Activated naive CD4-positive, alpha-beta T cell treated with Interleukin-2 at 50 U/mL for 16 hours (primary cell): ENCODE measurements at places on chromosomes 6 and 20.

- DNase-seq = no peak
Observed at GRCh38 chr6:83247471-83247870, 54.3 kb downstream of the RWDD2A start.

GRCh38 chr6:68975064-68975463, 340.0 kb downstream of the ADGRB3 start:
- DNase-seq = no peak

GRCh38 chr6:11732036-11732631, 46.5 kb downstream of the ADTRP start:
- DNase-seq = peak; percentile 73

DNA sequence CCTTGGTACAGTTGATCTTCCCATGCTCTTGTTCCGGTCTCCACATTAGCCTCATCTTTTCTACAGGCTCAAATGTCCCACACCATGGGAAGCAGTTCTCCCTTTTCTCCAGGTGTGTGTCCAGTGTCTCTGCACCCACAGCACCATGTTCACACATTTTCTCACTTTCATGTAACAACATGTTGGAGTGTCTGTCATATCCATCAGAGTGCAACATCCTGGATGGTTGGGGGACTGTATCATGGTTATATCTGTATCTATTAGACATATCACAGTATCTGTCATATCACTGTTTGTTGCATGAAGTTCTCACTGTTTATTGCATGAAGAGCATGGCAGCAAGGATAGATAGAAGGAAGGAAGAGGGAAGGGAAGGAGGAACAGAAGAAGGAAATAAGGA, 635.6 kb downstream of the EPM2A start:
- no peak for DNase-seq

DNA sequence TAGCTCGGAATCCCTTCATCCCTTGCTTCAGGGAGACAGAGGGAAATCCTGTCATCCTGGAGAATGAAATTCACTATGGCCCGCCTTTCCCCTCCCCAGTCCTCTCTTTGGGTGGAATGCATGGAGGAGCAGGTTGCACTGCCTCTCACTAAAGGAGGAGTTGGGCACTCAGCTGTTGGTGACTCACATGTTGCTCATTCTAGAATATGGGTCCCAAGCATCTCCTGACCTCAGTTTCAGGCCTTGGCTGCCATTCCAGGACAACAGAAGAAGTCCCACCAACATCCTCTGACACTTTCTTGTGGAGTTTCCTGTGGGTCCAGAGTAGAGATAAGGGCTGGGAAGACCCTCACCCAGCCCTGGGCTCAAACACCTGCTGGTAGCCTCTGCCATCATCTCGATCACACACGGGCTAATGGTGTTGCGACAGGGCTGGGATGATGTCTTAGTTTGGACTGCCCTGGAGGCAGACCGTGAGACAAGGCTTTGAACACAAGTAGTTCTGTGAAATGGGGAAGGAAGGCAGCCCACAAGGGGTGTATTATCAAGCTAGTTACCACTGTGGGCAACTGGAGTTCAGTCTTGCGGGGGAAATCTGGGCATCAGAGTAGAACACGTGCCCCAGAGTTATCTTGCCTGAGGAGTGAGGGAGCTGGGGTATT, 52.4 kb upstream of the RNF24 start:
- DNase-seq = no peak

DNA sequence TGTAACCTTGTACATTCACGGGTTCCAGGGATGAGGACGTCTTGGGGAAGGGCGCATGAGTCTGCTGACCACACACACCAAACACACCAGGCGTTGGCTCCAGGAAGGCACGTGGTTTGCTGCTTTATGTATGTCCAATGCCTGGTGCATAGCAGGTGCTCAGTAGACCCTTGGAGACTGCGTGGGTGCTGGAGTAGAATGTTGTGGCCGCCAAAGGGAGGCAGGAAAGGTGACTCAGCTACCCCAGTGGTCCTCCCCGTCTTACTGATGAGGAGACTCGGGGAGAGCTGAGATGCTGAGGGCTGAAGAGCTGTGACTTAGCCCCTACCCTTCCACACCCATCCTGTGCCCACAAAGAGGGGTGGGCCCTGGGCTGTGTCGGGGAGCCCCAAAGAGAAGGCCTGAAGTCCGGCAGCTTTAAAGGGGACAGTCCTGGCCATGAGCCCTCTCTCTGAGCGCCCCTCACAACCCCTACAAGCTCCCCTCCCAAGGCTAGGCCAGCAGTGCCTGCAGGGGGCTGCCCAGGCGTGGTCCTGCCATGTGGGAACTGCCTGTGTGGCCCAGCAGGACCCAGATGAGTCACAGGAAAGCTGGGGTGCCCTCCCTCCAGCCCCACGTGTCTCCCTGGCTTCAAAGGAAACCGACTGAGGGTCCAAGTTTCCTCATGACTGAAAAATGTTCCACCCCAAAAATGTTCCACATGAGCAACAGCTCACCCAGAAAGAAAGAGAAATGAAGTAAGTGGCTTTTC, 28.0 kb upstream of the PTGIS start:
- DNase-seq = peak; percentile 81

- no peak for DNase-seq
Observed at GRCh38 chr6:41527721-41528408, 18.3 kb upstream of the FOXP4 start.

- DNase-seq = peak; percentile 73
Observed at GRCh38 chr6:149934249-149935156, 7.3 kb upstream of the ULBP2 start.

GRCh38 chr20:38620441-38620840, 18.8 kb downstream of the ARHGAP40 start:
- no peak for DNase-seq

- no peak for DNase-seq
Observed at GRCh38 chr6:5680095-5680494, 326.6 kb downstream of the NRN1 start.

- DNase-seq = no peak
Observed at GRCh38 chr20:12076200-12076599, 158.5 kb downstream of the BTBD3 start.

DNA sequence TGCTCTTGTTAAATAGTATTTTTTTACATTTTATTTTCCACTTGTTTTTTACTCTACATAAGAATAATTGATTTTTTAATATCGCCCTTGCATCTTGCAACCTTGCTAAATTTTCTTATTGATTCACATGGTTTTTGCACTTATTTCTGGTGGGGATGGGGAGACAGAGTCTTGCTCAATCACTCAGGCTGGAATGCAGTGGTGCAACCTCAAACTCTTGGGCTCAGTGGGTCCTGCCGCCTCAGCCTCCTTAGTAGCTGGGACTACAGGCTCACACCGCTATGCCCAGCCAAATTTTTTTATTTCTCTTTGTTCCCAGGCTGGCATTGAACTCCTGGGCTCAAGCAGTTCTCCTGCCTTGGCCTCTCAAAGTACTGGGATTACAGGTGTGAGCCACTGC, 30.3 kb downstream of the LIN28B start:
- no peak for DNase-seq

- no peak for DNase-seq
Observed at GRCh38 chr6:44390158-44390683, 2.7 kb downstream of the CDC5L start.

DNA sequence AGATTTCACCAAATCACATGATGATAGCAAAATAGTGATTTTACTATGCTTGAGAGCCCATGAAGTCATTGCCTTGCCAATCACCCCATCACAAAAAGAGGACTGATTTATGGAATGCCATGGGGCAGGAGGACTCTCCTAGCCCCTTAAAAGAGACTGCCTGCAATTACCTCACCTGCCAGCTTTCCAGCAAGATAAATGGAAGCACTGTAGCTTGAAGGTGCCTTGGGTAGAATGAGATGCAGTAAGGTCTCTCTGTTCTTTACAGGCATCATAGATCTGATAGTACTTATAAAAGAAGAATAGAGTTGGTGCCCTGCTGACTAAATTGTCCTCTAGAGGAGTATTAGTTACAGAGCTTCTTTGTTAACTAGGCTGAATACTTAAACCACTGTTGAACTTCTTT, 242.3 kb downstream of the TMEM242 start:
- DNase-seq = no peak

- no peak for DNase-seq
Observed at GRCh38 chr20:16955971-16956370, 207.8 kb downstream of the OTOR start.

GRCh38 chr6:147281895-147282565, 77.8 kb downstream of the STXBP5 start:
- DNase-seq = no peak

- DNase-seq = no peak
Observed at GRCh38 chr6:25608558-25609174, 43.3 kb upstream of the SCGN start.

GRCh38 chr20:1472556-1473245, 6.1 kb upstream of the NSFL1C start:
- DNase-seq = no peak

GRCh38 chr6:53241938-53242337, 93.3 kb upstream of the GCM1 start:
- no peak for DNase-seq

- no peak for DNase-seq
Observed at GRCh38 chr6:146944077-146944476, 260.1 kb upstream of the STXBP5 start.
